ENCODE measurements at places on chromosomes 1 and 21. TPM values are rescaled to one million over a fixed set of nuclear protein-coding genes. Genes with fewer than 3 reads are reported as not detected.

GRCh38 chr1:198574325-198574724 is 33.8 kb upstream of the ATP6V1G3 start:
- DNase-seq: no peak

GRCh38 chr1:91026320-91026719 is 4.5 kb upstream of the ZNF644 start:
- no peak for DNase-seq

DNA sequence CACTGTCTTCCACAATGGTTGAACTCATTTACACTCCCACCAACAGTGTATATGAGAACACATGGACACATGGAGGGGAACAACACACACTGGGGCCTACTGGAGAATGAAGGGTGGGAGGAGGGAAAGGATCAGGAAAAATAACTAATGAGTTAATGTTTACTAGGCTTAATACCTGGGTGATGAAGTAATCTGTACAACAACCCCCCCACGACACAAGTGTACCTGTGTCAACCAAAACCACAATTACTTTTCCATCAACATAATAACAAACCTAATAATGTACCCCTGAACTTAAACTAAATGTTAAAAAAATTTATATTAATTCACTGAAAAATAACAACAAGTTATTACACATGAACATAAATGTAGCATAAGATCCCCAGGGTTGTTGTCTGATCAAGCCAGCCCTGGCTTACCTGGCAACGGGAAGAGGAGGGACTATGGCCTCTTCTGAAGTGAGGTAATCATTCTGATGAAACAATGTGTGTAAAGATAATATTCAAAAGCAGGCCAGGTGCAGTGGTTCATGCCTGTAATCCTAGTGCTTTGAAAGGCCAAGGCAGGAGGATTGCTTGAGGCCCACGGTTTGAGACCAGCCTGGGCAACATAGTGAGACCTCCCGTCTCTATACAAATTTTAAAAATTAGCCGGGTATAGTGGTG is 40.8 kb upstream of the HEATR1 start:
- no peak for DNase-seq

DNA sequence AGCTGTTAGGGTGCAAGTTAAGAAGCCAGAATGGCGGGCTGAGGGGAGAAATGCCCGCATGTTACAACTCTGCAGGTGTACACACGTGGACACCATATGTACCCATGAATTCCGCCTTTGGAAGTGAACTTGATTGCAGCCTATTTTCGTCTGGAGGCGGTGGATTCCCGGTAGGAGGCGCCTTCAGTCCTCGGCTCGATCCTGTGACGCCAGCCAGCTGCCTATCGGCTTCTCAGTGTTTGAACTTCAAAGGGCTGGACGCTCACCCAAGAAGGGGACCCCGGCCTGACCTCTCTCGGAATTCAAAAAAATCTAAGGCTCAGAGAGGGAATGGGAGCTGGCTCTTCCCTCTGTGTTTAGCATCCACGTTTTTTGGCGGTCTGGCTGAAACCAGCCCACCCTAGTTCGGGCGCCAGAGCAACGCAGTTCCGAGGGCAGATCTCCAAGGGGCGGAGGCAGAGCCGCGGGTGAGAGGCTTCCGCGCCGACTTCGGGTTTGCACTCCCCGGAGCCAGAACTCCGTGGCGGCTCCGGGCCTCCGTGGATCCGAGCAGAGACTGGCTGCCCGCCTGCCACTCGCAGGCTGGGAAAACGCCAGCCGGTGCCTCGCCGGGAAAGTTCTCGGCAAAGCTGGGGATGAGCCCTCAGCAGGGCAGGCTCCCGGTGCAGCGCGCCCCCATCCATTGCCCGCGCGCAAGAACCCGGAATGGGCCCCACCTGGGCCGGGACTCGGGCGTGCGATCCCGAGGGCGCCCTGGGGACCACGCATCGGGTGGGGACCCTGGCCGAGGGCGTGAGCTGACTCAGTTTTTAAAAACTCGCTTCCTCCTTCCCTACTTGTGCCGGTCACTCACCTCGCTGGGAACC is 996 bp upstream of the TMEM51 start:
- DNase-seq: peak; percentile 86

GRCh38 chr1:236608930-236609726 is 4.8 kb upstream of the HEATR1 start:
- no peak for DNase-seq

DNA sequence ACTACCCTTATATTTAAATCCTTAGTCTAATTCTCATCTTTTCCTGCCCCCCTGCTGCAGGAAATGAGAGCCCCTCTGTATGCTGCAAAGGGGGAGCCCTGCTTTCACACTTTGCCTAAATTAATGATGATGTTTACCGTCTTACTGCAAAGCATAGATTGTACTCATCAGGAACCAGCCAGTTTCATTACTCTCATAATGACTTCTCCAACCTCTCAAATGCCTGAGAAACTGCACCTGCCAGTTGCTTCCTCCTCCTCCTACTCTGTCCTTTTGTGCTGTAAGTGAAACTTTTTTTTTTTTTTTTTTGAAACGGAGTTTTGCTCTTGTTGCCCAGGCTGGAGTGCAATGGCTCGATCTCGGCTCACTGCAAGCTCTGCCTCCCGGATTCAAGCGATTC is 101.7 kb downstream of the ADSS2 start:
- no peak for DNase-seq

GRCh38 chr1:84834419-84835064 is 58.5 kb downstream of the LPAR3 start:
- no peak for DNase-seq

- no peak for DNase-seq
Measured at GRCh38 chr1:50980505-50980904, 10.5 kb downstream of the CDKN2C start.

DNA sequence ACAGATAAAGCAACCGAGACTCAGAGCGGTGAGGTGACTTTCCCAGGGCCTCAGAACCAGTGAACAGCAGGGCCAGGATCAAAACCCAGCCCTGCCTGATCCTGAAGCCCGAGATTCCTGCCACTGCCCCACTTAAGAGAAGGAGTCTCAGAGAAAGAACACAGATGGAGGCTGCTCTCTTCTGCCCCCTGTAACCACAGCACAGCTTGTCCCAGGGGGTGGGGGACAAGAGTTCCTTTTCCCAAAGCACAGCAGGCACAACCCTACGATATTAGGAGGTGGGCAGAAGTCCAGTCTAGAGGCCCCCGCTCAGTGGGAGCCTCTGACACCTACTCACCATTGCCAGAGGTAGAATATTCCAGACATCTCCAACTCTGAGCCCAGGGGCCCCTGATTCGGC is 24.0 kb upstream of the VWA5B1 start:
- no peak for DNase-seq

The CFHR3 gene
- not detected for total RNA-seq

Measured in Right ventricle myocardium inferior (tissue), 1 donor.